ENCODE measurements at places on chromosomes 11 and 22.

- DNase-seq = no peak
Observed at GRCh38 chr22:46353483-46354105, 18.1 kb downstream of the TRMU start.

- DNase-seq = no peak
Observed at GRCh38 chr11:28514391-28514790, 406.2 kb downstream of the METTL15 start.

DNA sequence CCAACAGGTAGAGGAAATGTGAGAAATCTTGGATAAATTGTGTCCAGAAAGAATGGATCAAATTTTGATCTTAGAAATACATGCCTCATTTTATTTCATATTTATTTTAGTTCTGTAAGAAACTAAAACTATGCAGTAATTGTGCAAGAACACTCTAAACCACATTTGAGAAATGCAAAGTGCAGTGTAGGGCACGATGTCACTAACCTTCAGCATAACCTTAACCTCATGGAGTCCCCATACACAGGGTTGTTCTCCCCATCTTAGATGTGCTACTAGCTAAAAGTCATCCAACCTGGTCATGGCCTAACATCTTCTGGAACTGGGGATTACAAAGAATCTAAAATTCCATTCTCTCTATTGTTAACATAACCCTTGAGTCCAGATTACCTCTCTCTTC is 48.4 kb upstream of the ARHGAP42 start:
- no peak for DNase-seq

DNA sequence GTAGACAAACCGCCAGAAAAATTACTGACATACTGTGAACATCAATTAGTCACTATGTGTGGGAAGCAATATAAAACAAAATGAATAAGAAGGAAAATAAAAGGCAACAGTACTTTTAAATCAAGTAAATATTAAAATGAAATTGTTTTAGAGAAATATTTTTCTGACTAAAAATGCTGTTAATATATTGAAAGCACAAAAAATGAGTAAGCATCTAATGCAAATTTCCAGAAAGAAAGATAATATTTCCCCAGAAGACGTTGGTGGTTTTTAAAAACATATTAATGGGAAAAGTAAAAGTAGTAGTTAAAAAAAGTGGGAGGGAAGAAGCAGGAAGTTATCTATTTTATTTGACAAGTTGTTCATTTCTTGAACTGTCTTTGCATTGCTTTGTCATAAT is 16.5 kb downstream of the XKR3 start:
- DNase-seq = no peak

GRCh38 chr22:19853058-19853878 is 1.4 kb downstream of the GNB1L start:
- no peak for DNase-seq

GRCh38 chr22:25780673-25781072 is 38.7 kb downstream of the MYO18B start:
- DNase-seq = no peak

GRCh38 chr11:111978028-111978771 is 41.1 kb downstream of the DIXDC1 start:
- DNase-seq = no peak

Data from effector CD4-positive, alpha-beta T cell (primary cell).